ENCODE measurements at places on chromosomes 7 and 10.

- DNase-seq: no peak
Observed at GRCh38 chr10:77027141-77027540, 610.5 kb downstream of the KCNMA1 start.

- DNase-seq: no peak
Observed at GRCh38 chr10:120735773-120736371, 115.3 kb upstream of the WDR11 start.

DNA sequence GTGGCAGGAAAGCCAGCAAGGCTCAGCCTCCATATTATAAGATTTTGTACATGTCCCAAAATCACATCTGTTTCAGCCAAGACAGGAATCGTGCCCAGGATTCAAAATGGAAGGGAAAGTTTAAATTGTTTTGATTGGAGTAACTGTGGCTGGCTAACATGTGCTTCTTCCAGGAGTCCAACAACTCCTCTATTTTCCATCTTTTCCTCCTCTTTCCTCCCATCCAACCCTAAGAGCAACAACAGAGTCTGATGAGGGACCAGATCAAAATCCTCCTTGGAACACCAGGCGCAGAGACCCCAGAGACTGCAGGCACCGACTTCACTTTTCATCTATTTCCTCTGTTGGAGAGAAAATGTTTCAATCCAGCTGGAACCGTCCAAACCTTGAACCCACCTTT lies 36.0 kb upstream of the SVIL start:
- no peak for DNase-seq

GRCh38 chr7:81604075-81604807 lies 165.6 kb downstream of the HGF start:
- no peak for DNase-seq

DNA sequence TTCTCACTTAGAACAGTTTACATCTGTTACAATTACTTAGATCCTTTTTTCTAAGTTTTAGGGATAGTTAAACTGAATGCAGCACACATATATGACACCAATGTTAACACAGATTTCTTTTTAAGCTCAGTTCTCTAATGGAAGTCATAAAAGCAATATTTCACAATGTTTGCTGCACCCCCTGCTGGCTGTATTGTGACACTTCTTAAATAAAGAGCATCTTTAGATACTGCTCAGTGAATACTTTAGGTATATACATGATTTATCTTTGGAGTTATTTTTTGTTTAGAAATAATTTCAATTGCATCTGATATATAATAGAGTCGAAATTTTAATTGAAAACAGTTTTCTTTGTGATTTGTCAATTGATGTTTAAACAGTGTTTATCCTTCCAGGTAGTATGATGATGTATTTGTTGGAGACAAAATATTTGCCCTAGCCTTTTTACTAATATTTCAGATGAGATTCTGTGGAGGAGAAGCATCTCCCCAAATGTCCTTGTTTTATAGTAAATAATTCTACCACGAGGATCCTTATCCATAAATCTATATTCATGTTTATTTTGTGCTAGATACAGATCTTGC lies 174.4 kb downstream of the ST7 start:
- peak; percentile 52 for DNase-seq

- DNase-seq: no peak
Observed at GRCh38 chr10:101972761-101973160, 83.2 kb downstream of the ARMH3 start.

DNA sequence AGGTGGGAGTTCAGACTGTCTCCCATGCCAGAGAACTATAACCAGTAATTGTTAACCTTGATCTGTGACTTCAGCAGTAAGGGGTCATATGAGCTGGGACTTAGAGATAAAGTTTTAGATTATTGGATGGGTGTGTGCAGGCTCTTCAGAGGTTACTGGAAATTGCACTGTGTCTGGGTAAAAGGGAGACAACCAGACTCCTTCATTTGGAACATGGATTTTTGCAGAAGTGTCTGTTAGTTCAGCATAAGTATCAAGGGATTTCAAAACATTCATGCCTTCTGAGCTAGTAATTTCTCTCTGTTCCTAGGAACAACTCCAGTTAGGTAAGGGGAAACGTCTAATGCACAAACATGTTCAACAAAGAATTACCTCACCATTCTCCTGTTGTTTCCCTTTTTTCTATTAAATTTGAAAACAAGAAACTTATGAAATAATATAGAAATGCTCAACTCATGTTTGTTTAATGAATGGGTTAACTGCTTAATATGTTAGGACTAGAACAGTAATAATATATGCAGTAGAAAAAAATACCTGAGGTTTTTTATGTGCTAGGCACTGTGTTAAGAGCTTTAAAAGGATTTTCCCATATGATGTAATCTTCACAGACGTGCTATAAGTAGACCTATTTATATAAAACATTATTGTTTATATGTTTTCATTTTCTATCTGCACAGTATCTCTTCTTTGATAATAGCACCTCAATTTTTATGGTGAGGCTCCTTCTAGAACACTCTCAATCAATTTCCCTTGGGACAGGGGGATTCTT lies 233.0 kb downstream of the CACNA2D1 start:
- peak; percentile 18 for DNase-seq

- DNase-seq: no peak
Observed at GRCh38 chr10:58457761-58458616, 54.7 kb upstream of the BICC1 start.

GRCh38 chr7:44432381-44432977 lies 58.0 kb downstream of the NUDCD3 start:
- DNase-seq: no peak

DNA sequence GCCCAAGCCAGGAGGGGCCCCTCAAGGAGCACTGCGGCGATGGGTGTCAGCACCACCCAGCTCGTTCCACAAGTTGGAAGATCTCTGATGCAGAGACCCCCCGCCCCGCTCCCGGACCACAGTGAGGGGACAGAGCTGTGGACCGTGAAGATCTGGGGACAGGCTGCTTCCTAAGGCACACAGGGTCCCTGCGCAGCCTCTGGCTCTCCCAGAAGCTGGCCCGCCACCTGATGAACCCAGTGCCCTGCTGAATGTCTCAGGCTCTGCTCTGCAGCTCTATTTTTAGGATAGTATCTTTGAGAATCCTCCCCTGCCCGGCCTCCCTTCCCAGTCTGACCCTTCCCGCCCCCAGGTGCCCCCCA lies 29.7 kb downstream of the GBX1 start:
- DNase-seq: no peak

DNA sequence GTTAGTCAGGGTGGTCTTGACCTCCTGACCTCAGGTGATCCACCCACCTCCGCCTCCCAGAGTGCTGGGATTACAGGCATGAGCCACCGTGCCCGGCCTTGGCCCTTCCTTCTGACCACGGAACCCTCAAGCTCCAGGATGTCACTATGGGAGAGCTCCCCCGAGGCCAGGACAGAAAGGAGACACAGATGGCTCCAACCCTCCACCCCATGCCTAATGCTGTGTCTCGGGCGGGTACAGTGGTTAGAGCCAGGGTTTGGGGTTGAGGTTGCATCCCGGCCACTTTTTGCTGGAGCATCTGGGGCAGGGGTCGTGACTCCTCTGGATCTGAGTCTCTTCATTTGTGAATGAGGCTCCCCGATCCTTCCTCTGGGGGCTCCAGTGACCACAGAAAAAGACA lies 8.1 kb downstream of the MYL10 start:
- DNase-seq: no peak

DNA sequence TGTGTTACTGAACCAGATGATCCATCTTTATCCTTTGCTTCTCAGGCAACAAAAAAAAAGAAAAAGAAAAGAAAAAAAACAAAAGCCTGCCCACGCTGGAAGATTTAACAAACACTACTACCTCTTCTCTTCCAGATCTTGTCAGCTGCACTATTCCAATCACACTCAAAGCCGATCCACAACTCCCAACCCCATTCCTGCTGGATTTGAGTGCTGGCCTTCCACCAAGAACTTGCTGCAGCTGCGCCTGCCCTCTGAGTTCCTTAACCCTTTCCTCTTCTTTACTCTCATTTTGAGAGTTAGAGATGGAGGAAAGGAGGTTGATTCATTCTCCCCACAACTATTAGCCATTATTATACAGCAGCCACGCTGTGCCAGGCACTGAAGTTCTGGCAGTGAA lies 16.0 kb upstream of the ITGA8 start:
- DNase-seq: no peak

DNA sequence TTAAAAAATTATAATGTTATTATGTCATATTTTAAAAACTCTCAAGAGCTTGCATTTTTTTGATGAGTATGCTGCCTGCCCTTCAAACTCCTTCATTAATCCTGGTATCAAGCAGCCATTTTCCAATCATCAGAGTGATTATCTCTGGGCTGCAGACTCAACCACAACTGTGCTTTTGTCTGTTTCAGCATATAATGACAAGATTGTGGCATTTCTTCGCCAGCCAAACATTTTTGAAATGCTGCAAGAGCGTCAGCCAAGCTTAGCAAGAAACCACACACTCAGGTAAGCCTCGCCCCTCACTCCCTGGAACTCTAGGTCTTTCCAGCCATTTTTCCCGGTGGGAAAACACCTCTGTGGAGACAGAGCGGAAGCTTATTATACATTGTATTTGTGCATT lies 90.0 kb upstream of the STK17A start:
- DNase-seq: no peak
